ENCODE measurements at places on chromosomes 4 and X.

GRCh38 chr4:62360156-62360545, 1160.0 kb downstream of the ADGRL3 start:
- no peak for DNase-seq

DNA sequence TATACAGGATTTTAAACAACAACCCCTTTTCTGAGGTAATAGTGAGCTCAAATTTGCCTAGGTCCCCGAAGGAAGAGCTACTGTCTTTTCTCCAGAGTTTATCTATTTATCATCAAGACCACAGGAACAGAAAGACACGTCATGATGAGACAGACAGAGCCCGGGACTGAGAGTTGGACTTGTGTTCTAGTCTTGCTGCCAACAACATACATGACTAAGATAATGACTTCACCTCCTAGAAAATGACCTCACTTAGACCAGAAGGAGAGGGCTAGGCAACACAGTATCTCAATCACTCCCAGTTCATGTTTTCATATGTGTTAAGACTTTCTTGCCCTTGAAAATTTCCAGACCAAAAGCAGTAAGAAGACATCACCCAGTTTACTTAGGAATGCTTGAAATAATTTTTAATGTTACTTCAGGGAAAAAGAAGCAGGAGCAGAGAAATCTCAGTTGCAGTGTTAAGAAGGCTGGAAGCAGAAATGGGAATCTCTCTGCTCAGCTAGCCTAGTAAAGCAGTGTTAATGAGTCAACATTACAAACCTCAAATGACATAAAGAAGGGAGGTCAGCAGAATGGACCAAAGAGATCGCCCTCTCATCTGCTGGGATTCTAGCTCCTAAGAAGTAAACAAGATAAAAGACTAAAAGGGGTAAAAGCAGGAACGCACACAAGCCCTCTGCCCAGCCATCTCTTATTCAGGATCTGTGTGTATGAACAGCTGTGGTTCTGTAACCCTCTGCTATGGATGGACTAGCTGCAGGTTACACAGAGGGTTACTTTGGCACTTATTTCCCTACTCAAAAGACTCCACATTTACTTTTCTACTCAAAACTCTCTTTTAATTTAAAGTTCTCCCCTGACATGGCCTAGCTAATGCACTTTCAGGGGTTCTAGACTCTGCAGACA, 24.8 kb downstream of the PDGFC start:
- DNase-seq = no peak

DNA sequence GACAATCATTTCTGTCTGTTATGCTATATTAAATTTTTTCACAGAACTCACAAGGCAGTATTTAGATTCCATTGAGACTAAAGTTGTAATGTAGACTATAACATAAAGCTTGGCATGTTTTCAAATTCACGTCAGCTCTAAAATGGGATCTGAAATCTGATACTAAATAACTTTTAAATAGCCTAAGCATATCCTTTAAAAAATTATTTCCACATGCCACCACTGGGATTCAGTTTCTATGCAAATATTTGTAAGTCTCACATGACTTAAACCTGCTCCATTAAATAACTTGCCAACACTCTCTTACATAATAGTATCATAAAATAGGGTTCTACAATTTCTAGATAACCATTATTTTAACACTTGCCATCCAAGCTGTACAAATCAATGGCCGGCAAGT, 32.4 kb downstream of the KLHL8 start:
- no peak for DNase-seq

- peak; percentile 73 for DNase-seq
Measured at GRCh38 chrX:40109288-40110008, 11.7 kb upstream of the BCOR start.

DNA sequence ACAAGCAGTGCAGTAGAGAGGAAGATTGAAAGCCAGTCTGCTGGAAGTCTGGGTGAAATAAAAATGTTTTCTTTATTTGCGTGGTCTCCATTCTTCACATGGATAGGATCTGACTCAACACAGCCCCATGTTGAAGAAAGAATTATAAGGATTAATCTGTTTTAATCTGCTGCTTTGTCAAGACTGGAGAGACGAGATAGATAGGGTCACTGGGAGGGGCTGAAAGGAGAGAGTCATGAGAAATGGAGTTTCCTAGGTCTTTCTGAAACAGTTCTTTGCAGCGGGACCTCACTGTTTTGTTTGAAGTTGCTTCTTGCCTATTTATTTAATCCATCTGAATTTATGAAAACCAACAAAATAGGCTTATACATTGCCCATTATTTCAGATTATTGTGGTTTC, 32.4 kb upstream of the RHOH start:
- DNase-seq = no peak

All from neural progenitor cell (in vitro differentiated cells).